ENCODE measurements at places on chromosomes 6 and 20.
A peak's percentile ranks its signal among the peaks of the same experiment; 100 is the strongest.

GRCh38 chr6:169692516-169692915, 9.3 kb downstream of the WDR27 start:
- DNase-seq = no peak

DNA sequence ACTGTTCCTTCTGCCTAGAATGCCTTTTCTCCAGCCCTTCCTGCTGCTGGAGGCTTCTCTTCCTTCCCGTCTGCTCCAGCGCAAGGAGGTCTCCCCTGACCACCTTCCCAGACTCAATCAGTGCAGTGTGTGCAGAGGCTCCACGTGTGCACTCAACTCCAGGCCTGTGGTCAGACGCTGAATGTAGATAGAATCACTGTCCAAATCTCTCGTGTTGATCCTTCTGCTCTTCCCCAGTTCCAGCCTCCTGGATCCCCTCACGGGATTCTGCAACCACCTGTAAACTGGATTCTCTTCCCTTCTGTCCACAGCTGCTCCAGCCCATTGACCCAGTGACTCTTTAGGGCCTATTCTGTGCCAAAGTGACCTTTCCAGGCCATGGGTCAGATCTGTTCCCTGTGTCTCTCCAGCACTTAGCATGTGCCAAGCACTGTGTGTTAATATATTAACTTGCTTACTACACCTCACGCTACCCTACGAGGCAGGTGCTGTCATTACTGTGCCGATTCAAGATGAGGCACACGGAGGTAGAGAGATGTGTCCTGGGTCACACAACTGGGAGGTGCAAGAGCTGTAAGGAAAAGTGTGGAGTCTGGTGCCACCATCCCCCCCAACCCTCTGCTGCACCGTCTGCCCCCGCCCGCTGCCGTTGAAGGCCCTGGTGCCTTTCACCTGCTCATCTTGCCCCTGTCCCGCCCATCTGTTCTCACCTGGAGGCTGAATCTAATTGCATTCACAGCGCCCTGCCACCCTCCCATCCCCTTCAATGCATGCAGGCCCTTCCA, 112.2 kb downstream of the SULF2 start:
- no peak for DNase-seq

DNA sequence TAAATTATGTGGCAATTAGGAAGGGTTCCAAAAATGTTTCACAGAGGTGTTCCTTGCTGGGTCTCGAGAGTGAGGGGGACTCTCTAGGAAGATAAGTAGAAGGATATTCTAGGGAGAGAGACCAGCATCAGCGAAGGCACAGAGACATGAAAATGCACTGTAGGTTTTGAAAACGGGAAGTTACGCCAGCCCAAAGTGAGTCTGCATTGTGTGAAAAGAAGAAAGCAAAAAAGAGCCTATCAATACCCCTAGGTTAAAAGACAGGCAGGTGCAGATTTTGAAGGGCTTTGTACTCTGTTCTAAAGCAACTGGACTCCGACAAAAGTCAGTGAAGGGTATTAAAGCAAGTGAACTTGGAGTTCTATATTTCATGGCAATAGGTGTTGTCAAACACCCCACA, 25.7 kb upstream of the MRAP2 start:
- no peak for DNase-seq

- no peak for DNase-seq
These were observed 28.6 kb downstream of the PMEPA1 start for GRCh38 chr20:57680934-57681914.

GRCh38 chr6:36336779-36337241, at the start of gene BNIP5:
Gene BNIP5 (minus strand): TSS chr6:36336888. CDS start chr6:36330690, 6,198 bp downstream.
- DNase-seq = no peak

- DNase-seq = no peak
These were observed 456.8 kb upstream of the CHD6 start for GRCh38 chr20:42074944-42075343.

DNA sequence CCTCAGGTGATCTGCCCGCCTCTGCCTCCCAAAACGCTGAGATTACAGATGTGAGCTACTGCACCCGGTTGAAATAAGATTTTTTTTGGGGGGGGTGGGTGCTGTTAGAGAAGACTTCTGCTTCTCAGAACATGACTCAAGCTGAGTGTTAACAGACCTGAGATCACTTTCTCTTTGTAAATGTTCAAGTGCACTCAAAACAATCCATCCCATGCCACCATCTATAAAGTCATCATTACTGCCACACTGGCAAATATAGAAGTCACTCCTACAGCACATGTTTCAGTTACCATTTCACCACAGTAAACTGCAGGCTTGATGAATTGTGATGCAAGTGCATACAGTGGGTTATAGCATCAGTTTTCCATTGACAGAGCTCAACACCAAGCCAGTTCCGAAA, 9.0 kb downstream of the VPS16 start:
- no peak for DNase-seq

DNA sequence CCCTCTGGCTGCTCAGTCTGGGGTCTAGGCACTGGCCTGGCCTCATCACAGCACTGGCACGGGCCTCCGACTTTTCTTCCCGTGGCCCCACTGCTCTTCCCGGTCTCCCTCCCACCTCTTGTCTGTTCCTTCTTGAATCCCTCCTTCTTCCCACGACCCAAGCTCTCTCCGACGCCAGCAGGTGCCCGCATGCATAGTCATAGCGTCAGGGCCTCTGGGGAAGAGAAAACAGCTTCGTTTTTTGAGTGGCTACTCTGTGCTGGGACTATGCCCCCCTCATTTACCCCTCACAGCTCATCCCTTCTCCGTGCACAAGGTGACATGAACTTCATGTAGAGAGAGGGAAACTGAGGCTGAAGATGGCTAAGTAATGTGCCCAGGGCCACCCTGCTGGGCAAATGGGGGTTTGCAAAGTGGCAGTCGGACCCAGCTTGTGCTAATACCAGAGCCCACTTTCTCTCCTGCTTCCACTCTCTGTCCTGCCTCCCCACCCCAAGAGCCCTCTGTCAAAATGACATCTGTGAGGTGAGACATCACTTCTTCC, 59.2 kb downstream of the SYNJ2 start:
- DNase-seq = no peak

DNA sequence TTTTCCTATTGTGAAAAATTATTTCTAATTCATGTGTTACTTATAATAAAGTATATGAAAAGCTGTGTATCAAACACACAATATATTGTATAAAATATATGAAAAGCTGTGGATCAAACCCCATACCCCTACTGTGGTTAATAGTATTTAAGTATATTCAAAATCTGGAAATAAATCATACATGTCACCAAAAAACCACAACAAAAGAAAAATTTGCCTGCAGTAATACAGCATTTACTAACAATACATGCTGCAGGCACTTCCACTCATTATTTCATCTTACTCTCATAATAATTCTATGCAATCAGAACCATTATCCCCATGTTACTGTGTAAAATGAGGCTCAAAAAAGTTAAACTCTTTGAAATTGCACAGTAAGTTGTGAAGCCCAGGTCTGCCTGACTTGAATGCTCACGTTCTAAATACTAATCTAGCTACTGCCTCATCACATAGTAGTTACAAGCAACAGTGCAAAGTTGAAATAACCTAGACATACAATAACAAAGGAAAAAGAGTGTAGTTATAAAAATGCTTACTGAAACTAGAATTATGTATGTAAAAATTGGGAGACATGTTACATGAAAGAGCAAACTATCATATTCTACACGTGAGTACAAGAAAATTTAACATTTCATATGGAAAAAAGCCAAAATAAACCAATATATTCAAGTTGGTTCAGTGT, 61.7 kb downstream of the FAM217A start:
- DNase-seq = no peak

DNA sequence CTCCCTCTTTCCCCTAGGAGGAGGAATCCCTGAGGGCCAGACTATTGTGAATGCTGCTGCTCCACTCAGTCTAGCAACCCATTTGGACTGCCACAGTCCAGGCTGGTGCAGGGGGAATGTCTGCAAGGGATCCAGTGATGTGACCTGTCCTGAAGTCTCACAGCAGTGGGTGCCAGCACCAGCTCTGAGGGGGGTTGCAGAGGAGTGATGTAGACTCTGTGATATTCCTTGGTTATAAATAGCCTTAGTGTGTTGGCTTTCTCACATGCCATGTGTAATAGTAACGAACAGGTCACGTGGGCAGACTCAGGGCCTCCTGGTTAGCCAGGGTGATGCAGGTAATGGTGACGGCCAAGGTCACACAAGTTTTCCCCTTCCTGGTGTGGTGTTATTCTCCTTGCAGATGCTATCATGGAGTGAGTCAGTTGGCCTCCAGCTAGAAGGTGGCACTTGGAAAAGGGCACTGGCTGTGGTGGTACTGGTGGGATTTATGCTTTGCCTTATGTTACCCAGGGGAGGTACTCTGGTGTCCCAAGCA, 404.4 kb downstream of the UTRN start:
- DNase-seq = no peak

DNA sequence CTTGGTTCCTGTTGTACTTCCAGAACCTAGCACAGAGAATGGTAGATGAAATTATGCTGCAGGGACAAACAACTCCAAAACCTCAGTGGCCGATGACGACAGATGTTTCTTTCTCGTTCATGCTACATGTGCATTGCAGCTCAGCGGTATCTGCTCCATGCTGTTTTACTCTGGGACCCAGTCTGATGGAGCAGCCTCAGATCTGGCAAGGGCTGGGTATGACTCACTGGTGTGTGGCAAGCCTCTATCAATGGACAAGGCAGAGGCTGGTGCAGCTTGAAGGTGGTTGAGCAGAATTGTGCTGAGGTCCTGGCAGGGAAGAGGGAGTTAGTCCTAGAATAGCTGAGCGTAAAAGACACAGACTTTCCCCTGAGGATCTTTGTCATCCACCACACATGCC, 10.3 kb upstream of the BLCAP start:
- DNase-seq = no peak

GRCh38 chr6:99276747-99277146, 72.7 kb downstream of the FAXC start:
- no peak for DNase-seq

- DNase-seq = no peak
These were observed 855 bp downstream of the BYSL start for GRCh38 chr6:41922154-41922553.

DNA sequence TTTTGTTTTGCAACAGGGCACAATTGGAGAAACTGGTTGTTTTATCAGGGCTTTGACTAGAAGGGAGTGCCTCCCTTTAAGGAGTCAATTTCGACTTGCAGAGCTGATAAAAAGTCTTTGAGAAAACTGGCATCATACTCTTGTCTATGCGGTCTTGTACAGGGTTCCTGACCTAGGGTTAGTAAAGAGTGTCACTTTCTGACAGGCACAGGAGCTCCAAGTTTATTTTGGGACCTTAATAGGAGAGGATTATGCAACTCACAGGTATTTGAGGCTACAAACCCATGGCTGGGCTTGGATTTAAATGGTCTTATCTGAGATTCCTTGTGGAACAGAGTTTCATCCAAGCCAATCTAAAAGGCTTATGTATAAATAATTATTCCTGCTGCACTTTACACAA, 365.4 kb downstream of the HTR1B start:
- DNase-seq = peak; percentile 87

Measured in NCI-H1694 treated with DMSO at 0.1 percent for 48 hours (cell line).